ENCODE measurements at places on chromosomes 2 and 18. TPM values are rescaled to one million over a fixed set of nuclear protein-coding genes. Genes with fewer than 3 reads are reported as not detected.

MYL1 gene
- total RNA-seq, result not detected

PDK1 gene
- total RNA-seq, result 8.8 TPM

DLX1 gene
- total RNA-seq, result not detected

ADGRF3 gene
- total RNA-seq, result 0.09 TPM

ZBTB7C gene
- total RNA-seq, result not detected

SLC11A1 gene
- 0.09 TPM for total RNA-seq

LRRFIP1 gene
- 153 TPM for total RNA-seq

SERPINB5 gene
- total RNA-seq, result not detected

DLGAP1 gene
- total RNA-seq, result 0.09 TPM

BOK gene
- total RNA-seq, result 23.8 TPM

ARHGAP25 gene
- 15.0 TPM for total RNA-seq

MARCHF4 gene
- total RNA-seq, result under 0.01 TPM

IL1B gene
- total RNA-seq, result not detected

UGT1A10 gene
- total RNA-seq, result not detected

AKAIN1 gene
- total RNA-seq, result not detected

TCF23 gene
- total RNA-seq, result not detected

ANKRD30B gene
- total RNA-seq, result under 0.01 TPM

LINC00305 gene
- not detected for total RNA-seq

AFF3 gene
- total RNA-seq, result not detected

RFTN2 gene
- 14.0 TPM for total RNA-seq

SPR gene
- 46.7 TPM for total RNA-seq

RIT2 gene
- not detected for total RNA-seq

TXNDC2 gene
- not detected for total RNA-seq

UGT1A6 gene
- total RNA-seq, result not detected

CYBRD1 gene
- total RNA-seq, result 24.5 TPM

PTPN4 gene
- 27.4 TPM for total RNA-seq

MGAT5 gene
- total RNA-seq, result 150 TPM

EDAR gene
- total RNA-seq, result not detected

MAIP1 gene
- 19.3 TPM for total RNA-seq

PLEK gene
- 0.22 TPM for total RNA-seq

PREPL gene
- total RNA-seq, result 14.7 TPM

GATA6 gene
- total RNA-seq, result 0.17 TPM

IL18RAP gene
- not detected for total RNA-seq

ADRA2B gene
- total RNA-seq, result not detected

TRPM8 gene
- total RNA-seq, result not detected

SERPINB7 gene
- 0.22 TPM for total RNA-seq

SERPINB2 gene
- total RNA-seq, result not detected

IL37 gene
- not detected for total RNA-seq

RGPD3 gene
- 0.17 TPM for total RNA-seq

SNRNP200 gene
- total RNA-seq, result 46.1 TPM

VSNL1 gene
- total RNA-seq, result not detected

COL3A1 gene
- 6.9 TPM for total RNA-seq

CD207 gene
- total RNA-seq, result 0.11 TPM

SYT4 gene
- total RNA-seq, result not detected

SKA1 gene
- 1.8 TPM for total RNA-seq

SUPT7L gene
- 14.2 TPM for total RNA-seq

CACNB4 gene
- 0.26 TPM for total RNA-seq

SLC40A1 gene
- total RNA-seq, result 153 TPM

ST8SIA3 gene
- not detected for total RNA-seq

GLI2 gene
- 0.09 TPM for total RNA-seq

LGALSL gene
- total RNA-seq, result 3.2 TPM

B3GNT2 gene
- 19.7 TPM for total RNA-seq
